ENCODE measurements at places on chromosomes 2 and 18.

DNA sequence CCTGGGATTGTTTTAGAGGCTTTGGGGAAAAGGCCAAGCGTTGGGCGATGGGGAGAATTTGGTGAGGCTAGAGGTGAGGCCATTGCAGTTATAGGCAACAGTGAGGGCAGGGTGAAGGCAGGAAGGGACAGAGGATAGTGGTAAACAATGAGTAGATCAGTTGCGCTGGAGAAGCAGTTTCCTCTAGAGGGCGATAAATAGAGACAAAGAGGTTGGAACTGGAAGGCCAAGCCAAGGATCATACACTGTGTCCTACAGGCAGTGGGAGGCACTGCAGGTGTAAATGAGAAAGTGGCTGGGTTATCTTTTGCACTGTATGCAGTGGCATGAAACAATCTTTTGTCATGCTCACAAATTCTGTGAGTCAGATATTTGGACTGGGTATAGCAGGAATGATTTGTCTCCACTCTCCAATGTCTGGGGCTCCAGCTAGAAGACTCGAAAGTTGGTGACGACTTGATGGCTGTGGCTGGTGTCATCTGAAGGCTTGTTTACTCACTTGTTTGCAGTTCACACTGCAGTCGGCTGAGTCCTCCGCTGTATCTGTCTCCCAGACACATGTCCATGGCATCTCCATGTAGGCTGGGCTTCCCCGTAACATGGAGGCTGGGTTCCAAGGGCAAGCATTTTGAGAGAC, 82.1 kb downstream of the TNP1 start:
- no peak for DNase-seq

- DNase-seq: no peak
Observed at GRCh38 chr2:237592425-237592980, 2.0 kb upstream of the RAB17 start.

- DNase-seq: no peak
Observed at GRCh38 chr2:169229590-169229989, 132.7 kb downstream of the LRP2 start.

DNA sequence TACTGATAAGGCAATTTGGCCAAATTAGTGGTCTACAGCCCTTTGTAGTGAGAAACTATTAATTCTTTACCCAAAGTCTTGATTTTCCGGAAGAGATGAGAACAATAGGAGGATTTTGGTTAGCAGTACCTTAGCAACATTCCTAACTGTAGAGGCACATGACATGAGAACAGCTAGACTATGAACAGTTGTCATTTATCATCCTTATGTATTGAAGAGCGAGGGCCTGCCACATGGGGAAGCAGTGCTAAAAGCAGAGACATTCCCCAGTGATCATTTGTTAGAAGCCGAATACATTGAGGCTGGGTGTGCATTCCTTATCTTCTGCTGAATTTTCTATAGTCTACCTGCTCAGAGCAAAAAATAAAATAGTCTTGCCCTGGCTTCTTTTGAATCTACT, 65.2 kb downstream of the RBBP8 start:
- DNase-seq: no peak

- no peak for DNase-seq
Observed at GRCh38 chr2:27255187-27255586, 7.7 kb downstream of the SLC30A3 start.

DNA sequence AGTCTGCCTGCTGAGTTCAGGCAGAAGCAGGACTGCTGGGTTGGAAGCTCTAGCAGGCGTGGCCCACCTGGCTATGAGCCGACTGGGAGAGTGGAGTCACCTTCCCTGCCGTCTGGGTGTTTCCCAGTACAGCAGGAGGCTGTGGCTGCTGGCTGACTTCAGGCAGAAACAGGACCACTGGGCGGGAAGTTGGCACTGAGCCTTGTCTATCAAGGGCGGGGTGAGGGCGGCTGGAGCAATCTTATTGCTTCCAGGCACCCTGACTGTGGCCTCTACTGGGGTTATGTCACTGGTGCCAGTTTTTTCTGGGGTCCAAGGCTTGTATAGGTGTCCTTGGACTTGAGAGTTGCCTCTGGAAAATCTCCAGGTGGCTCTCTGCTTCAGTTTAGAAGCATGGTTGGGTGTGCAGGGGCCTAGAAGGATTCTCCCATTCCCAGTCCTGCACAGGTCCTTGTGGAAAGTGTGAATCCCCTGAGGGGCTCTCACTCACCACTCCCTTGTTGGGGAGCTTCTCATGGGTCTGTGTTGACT, 30.5 kb downstream of the LTBP1 start:
- DNase-seq: no peak

GRCh38 chr2:190947141-190947540, 66.5 kb downstream of the GLS start:
- peak; percentile 18 for DNase-seq

DNA sequence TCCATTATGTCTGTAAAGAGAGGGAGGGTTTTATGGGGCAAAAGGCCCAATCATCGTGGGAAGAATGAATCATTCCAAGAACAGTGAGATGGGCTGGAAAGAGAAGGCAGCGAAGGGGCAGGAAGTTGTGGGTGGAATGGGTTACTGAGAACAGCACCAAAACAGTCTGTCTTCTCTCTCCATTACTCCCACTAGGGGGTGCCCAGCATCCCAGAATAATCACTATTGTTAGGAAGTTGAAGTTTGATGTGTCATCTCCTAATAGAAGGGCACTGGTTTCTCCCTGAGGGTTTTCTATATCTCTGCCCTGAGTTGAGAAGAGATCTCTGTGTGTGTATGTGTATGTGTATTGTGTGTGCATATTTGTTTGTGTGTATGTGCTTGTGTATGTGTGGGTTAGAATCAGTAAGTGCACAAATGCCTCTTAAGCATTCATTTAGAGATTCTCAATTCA, 76.6 kb upstream of the MAP4K3 start:
- DNase-seq: no peak

- no peak for DNase-seq
Observed at GRCh38 chr18:27599202-27599829, 414.2 kb upstream of the CHST9 start.

GRCh38 chr2:64934530-64934929, 54.7 kb upstream of the SLC1A4 start:
- no peak for DNase-seq

- DNase-seq: no peak
Observed at GRCh38 chr2:42386682-42387081, 25.7 kb upstream of the COX7A2L start.

- no peak for DNase-seq
Observed at GRCh38 chr18:31061945-31062344, 19.4 kb upstream of the DSC3 start.

GRCh38 chr18:13548106-13548819, 178.1 kb downstream of the FAM210A start:
- DNase-seq: no peak

- no peak for DNase-seq
Observed at GRCh38 chr2:212052412-212053159, 486.0 kb downstream of the ERBB4 start.

DNA sequence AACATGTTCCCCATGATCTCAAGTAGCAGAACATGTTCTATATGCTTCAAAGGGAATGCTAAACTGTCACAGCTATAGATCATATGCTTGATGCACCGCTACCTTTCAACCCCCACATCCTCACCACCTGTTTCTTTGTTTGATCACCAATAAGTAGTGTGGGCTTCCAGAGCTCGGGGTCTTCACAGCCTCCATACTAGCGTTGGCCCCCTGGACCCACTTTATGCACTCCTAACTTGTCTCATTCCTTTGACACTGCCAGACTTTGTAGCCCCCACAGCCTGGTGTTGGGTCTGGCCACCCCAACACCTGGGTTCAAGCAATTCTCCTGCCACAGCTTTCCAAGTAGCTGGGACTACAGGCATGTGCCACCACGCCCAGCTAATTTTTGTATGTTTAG, 11.6 kb upstream of the RBM44 start:
- no peak for DNase-seq

DNA sequence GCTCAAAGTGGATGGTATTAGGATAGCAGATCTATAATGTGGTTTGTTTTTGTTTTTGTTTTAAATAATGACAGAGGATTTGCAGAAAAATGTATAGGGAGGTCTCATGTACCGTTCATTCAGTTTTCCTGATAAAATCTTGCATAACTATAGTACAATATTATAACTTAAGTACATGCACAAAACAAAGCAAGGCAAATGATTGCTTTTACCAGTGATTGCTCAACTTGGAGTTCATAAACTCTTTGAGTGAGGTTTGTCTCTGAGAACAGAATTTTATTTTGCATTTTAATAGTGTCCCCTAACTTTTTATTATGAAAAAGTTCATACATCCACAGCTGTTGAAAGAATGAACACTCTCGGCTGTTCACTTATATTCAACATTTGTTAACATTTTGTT, 96.6 kb downstream of the MAP4K4 start:
- DNase-seq: no peak

GRCh38 chr2:17791121-17791816, 25.0 kb upstream of the MSGN1 start:
- no peak for DNase-seq

- peak; percentile 42 for DNase-seq
Observed at GRCh38 chr2:199488772-199489400, 31.1 kb upstream of the SATB2 start.

DNA sequence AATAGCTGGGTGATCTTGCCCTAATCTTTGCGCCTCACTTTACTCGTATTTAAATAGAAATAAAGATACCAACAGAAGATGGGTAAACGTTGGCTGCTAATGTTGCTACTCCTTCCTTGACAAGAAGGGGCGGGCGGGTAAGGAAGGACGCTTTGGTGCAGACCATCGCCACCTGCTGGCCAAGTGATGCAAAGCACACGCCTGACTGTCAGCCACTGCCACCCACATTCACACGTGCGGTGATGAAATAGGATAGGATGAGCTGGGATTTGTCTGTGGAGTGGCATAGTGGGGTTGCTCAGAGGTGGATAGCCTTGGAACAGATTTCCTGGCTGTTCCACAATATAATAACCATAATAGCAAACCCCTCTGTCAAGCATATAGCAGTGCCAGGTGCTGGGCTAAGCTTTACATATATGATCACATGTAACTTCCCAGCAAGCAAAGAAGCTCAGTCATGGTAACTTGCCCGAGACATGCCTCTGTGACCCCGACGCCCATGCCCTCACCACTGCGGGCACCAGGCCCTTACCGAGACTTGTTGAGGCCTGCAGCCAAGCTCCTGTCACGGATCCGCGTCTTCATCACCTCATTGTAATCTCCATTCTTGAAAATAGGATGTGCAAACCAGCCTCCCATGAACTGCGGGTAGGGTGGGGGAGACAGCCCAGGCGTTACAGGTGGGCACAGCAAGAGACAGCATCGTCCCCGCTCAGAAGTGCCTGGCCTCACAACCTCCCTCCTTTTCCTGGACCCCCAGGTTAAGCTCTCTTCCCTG, 39.3 kb downstream of the LCT start:
- peak; percentile 56 for DNase-seq

GRCh38 chr18:79092874-79093273, 23.7 kb downstream of the ATP9B start:
- DNase-seq: no peak

GRCh38 chr2:114786901-114787300, 344.5 kb downstream of the DPP10 start:
- DNase-seq: no peak

DNA sequence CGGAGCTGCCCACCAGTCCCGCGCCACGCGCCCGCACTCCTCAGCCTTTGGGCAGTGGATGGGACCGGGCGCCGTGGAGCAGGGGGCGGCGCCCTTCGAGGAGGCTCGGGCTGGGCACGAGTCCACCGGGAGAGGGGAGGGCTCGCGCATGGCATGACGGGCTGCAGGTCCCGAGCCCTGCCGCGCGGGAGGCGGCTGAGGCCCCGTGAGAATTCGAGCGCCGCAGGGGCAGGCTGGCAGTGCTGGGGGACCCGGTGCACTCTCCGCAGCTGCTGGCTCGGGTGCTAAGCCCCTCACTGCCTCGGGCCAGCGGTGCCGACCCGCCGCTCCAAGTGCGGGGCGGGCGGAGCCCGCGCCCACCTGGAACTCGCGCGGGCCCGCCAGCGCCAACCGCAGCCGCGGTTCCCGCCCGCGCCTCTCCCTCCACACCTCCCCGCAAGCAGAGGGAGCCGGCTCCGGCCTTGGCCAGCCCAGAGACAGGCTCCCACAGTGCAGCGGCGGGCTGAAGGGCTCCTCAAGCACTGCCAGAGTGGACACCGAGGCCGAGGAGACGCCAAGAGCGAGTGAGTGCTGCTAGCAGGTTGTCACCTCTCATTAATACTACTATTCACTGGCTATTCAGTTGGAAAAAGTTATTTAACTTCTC, 3.6 kb upstream of the TTC21B start:
- no peak for DNase-seq

DNA sequence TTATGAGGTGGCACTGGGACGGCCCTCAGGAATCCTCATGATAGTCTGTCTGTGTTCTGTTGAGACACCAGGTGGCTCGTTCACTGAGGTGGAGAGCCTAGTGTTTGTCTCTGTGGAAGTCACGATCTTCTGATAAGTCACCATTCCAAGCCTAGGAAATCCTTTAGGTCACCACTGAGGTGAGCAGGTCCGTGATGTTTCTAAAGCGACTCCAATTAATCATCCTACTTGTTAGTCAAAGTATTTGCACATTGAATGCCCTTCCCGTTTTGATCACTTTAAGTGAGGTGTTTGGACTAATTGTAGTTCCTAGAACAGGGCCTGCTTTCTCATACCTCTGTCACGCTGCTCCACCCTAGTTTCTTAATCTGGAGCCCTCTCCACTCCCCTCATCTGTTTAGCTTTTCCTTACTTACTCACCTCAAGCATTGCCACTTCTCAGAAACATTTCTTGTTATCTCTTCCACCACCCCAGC, 28.0 kb upstream of the DSG3 start:
- DNase-seq: no peak

DNA sequence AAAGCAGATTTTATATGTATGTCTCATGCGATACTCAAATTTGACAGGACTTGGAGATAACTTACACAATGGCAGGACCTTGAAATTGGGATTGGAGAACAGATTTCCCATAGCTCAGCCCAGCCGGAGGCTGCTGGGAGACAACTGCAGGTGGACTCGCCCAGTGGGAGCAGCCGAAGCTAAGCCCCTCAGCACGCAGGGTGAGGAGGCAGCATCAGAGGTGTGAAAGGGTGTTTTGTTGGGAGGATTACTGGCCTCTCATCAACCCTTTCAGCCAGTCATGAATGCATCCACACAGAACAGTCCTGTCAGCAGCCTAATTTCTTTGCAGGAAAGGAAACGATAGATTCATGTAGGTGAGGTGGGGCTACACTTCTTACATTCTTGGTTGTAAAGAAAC, 110.4 kb upstream of the DYNAP start:
- DNase-seq: no peak

DNA sequence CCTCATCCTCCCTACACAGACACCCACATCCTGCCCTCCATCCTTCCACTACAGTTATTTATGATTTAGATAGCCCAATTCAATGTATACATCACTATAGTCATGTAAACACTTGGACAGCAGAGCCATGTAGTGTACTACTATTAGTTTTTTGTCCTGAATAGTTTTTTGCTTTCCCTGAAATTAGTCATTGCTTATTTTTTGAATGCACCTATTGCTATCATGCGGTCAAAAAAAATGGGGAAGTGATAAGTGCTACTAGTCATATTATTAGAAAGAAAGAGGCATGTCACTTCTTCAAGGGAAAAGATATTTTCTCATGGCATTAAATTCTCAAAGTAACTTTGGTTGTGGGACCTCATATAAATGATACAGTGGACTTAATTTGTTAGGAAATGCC, 6.8 kb upstream of the GREB1 start:
- no peak for DNase-seq
